ENCODE measurements at places on chromosomes 1 and 21.

DNA sequence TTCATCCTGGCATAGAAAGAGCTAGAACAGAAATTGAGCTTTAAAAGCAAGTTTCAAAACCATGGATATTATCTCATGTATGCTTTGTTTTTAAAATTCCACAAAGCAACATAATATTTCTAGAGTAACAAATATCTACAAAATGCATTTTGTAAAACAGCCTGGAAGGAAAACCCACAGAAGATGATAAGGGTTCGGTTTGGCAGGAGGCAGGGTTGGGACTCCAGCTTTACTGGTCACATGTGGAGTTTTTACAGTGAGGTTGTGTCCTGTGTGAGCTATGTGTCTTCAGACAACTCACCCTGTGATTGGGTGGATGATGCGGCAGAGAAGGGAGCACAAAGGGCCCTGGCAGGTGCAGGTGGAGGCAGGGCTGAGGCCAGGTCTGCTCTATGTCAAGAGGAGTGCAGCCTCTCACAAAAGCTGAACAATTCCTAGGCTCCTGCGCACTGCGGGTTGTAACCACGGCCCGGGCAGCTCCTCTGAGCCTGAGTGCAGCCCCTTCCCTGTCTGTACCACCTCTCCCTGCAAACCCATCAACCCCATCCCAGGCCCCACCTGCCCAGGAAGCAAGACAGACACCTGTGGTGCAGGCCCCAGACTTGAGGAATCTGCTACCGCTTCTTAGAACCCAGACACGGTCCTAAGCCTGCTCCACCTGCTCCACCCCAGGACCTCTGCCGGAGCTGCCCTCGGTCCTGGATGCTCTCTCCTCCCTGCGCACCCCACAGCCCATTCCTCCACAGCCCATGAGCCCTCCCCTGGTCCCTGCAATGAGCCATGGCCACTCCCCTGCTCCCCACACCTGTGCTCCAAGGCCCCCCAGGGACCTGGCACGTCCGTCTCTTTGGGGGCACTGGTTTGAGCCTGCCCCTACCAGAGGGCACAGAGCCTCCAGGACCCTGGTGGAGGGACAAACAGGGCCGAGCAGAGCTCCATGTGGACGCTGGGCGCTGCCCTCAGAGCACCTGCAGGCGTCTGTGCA is 2.8 kb upstream of the COL18A1 start:
- DNase-seq: no peak

DNA sequence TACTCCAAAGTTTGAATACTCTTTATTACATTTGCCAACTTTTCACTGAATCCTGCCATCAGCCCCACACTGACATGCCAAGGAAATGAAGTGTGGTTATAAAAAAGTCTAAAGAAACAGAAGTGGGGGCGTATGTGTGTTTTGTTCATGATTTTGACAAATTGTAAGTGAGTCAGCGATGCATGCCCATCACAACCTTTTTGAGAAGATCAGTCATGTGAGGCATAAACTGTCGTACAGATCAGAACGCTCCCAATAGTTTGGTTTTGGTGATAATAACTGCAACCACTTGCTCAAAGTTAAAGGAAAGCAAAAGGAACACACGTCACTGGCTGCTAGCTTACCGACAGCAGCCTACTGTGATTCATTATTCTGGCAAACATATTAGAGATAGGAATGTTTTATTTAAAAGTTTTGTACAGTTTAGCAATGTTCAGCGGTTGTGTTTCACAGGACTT is 95.6 kb downstream of the RGS2 start:
- DNase-seq: no peak

DNA sequence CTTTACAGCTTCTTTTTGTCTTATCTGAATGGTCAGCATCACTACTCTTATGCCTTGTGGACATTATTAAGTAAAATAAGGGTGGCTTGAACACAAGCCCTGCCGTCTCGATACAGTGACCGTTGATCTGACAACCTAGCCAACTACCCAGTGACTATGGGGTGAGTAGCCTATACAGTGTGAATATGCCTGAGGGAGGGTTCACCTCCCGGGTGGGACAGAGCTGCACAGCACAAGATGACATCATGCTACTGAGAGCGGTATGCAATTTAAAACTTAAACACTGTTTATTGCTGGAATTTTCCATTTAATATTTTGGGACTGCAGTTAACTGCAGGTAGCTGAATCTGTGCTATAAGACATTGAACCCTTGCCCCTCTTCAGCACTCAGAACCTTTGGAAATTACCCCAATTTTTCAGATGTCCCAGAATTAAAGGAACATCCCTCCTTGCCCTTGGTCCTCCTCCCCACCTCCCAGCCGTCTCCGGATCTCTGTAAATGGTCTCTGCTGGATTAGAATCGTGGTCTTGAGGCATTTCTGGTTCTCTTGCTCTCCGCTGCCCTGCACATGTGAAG is 618.5 kb downstream of the PTPRU start:
- no peak for DNase-seq

DNA sequence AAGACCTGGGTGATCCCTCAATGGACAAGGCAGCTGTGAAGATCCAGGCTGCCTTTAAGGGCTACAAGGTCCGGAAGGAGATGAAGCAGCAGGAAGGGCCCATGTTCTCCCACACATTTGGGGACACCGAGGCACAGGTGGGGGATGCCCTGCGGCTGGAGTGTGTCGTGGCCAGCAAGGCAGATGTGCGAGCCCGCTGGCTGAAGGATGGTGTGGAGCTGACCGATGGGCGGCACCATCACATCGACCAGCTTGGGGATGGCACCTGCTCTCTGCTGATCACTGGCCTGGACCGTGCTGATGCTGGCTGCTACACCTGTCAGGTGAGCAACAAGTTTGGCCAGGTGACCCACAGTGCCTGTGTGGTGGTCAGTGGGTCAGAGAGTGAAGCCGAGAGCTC is 85.2 kb downstream of the TRIM11 start:
- no peak for DNase-seq

DNA sequence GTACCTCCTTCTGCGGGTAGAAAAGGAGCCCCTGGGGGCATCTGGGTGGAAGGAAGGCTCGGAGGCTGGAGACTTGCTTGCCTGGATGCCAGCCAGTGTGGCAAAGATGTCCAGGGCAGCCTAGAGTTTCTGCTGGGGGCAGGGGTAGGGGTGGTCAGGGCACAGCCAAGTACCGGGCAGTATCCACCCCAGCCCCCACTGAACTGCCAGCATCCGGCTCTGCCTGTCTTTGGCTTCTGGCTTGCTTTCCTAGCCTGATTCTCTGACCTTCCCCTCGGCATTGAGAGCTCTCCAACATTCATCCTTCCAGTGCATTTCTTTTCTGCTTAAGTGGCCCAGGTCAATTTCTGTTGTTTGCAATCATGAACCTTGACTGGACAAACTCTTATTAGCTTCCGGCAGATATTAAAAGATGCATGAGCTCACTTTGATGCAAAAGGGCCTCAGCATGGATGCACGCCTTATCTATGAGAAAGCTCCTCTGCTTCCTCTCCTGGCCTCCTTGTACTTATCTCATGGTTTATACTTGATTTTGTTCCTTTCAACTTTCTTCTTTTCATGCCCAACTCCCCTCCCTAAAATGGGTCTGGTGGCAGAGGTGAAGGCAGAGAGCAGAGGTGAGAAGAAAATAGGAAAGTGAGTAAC is 116.9 kb downstream of the HLCS start:
- no peak for DNase-seq

GRCh38 chr1:21335750-21336224 is 45.5 kb upstream of the ECE1 start:
- no peak for DNase-seq

DNA sequence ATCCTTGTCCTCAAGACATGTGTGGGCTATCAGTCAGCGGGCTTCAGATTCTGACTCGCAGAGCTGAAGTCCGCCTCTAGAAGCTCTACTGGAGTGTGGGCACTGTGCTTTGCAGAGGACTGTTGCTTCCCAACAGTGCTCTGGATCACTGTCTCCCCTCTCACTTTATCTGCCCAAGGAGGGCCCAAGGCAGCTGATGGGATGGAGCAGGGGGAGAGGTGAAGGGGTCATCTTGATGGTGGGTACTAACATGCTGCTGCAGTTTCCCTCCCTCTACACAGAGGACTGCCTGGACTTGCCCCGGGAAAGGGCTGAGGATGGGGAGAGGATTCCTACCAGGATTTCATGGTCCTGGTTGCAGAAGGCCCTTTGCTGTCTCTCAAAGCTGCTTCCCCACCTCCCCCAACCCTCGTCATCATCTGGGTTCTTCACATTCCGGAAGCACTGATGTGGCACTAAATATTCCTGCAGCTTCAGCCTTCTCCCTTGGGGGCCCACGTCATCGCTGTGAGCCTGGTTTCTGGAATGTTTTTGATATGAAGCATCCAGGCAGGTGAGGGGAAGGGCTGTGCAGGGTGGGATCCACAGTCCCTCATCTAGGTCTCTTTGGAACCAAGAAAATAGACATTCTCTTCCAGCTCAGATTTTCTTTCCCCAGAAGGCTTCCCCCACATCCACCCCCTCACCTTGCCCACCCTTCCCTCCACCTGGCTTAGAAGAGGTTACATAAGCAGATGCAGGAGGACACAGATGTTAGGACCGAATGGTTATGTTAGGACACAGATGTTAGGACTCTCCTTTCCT is 23.2 kb downstream of the NUAK2 start:
- no peak for DNase-seq

DNA sequence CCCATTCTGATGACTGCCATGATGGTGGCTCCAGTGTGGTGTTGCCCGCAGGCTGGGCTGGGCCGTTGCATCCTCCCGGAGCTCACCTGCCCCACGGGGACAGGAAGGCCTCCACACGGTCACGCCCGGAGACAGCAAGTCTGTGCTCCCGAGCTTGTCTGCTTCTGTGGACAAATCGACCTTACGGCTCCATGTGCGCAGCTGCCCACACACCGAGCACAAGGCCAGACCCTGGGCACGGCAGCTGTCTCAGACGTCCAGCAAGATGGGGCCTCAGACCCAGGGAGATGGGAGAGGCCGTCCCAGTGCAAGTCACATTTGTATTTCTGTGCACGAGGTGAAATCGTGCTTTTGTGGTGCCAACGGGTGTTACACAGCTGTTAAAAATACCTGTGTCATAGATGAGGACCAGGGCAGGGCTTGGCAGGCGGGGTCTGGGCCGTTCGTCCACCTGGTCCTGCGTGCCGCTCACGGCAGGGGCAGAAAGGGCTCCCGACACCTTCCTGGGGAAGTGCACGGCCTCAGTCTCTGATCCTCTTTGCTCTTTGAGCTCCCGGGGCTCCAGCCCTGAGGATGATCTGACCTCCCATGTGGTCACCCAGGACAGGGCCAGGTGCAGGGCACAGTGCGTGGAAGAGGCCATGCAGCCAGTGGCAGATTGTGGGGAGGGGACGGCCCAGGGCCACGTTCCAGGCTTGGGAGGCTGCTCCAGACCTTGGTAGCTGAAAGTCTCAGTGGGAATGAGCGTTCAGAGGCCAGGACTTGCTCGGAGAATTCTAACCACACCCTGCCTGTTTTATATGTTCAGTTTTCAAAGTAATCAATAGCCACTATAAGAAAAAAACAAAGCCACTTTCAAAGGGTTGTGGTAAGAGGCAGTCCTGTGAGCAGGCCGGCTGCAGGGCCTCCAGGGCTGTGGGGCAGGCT is 13.5 kb downstream of the COL6A1 start:
- no peak for DNase-seq

Measured in activated CD4-positive, alpha-beta T cell treated with anti-CD3 and anti-CD28 coated beads, Interleukin-2, amount 50 U/mL, for 48 hours (primary cell).